GF-D8 (cell line): ENCODE measurements at places on chromosomes 2 and 18.
A peak's percentile ranks its signal among the peaks of the same experiment; 100 is the strongest.

GRCh38 chr2:42510608-42511243, 16.9 kb upstream of the KCNG3 start:
- DNase-seq, result no peak

DNA sequence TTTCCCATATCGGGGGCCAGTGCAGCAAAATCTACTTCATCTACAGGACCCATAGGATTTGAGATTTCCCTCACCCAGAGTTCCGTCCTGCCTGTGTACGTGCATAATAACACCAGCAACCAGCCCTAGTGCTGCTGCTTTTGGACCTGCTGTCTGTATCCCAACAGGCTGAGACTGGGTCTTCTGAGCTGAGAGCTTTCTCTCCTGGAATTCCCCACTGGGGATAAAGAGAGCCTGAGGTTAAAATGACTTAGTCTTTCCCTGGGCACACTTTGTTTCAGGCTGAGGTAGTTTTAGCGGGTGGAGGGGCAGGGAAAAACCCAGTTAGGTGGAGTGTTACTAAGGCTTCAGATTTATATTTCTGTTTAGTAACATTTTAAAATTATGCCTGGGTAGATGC, 62.5 kb downstream of the SERTAD2 start:
- DNase-seq, result no peak

DNA sequence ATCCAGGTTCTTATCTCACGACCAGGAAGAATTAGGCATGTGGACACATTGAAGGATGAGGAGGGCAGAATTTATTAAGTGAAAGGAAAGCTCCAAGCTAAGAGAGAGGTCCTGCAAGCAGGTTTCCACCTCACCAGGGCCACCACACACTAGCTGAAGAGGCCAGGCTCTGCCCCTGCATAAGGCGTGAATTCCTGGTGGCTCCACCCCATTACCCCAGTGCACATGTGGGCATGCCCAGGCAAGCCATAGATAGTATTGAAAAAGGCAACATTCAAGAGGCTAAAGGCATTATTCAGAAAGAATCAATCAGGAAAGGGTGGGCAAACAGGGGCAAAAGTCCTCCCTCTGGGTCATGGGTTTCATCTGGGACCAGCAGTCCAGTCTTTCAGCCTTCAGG, 30.9 kb upstream of the GRP start:
- DNase-seq, result no peak

- no peak for DNase-seq
These were observed 230.0 kb upstream of the EPHA4 start for GRCh38 chr2:221802089-221802488.

- DNase-seq, result no peak
These were observed 179.8 kb upstream of the EPAS1 start for GRCh38 chr2:46117379-46117778.

DNA sequence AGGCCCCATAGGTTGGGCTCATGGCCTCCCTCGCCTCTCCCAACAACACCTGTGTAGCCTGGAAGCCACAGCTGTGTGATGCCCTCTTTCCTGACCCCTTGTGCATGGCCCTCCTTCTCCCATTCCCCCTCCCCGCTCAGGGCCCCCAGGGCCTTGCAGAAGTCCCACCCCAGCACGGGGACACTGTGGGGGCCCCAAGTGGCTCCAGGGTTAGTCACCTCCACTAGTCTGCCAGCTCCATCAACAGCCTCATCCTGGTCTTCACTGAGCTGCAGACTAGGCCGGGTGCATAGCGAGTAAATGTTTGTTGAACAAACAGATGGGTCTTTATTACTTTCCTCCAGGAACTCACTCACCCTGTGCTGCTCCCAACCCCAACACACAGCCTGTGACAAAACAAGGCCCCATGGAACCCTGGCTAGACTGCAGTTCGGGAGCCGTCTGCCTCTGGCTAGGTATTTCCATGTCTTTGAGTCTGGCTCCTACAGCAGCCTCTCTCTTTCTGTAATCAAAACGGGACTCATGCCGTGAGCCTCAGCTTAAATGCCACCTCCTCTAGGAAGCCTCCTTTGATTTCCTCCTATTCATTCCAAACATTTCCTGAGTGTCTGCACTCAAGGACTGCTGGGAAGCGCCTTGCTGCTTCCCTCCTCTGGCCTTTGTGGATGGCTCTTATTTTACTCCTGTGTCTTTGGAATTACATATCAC, 109.9 kb upstream of the ID2 start:
- DNase-seq, result no peak

DNA sequence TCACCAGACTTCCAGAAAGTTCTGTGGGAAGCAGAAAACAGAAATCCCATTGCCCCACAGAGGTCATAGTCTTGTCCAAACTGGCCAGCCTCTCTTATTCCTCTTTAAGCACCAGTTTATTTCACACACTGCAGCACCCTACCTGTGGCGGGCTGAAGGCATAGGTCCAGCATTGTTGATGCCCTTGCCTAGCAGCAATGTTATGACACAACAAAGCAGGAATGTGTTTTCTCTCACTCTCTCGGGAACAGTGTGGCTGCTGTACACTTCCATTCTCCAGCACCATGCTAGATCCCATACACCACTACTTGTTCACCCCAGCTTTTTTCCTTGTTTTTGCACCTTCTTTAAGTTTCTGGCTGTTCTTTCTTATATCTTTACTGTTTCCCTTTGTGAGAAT, 181.6 kb downstream of the DNAH6 start:
- no peak for DNase-seq

- no peak for DNase-seq
These were observed 2.5 kb upstream of the RHOB start for GRCh38 chr2:20444101-20444992.

GRCh38 chr18:21057112-21057511, 54.5 kb downstream of the ROCK1 start:
- DNase-seq, result no peak

DNA sequence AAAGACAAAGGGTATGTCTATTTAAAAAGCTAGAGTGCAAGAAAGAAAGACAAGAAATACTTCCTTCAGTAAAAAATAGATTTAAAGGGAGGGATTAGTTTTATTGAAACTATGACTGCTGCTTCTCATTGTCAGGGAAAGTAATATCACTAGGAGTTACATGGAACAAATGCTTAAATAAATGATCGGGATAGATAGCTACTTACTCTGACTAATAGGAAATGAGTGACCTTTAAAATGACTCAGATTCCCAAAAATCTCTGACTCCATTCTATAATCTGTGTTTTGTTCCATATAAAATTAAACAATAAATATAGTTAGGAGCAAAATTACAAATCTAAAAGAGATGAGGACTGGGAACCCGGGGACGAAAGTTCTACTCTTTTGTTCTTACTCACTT, 669.3 kb downstream of the NR4A2 start:
- DNase-seq, result no peak

DNA sequence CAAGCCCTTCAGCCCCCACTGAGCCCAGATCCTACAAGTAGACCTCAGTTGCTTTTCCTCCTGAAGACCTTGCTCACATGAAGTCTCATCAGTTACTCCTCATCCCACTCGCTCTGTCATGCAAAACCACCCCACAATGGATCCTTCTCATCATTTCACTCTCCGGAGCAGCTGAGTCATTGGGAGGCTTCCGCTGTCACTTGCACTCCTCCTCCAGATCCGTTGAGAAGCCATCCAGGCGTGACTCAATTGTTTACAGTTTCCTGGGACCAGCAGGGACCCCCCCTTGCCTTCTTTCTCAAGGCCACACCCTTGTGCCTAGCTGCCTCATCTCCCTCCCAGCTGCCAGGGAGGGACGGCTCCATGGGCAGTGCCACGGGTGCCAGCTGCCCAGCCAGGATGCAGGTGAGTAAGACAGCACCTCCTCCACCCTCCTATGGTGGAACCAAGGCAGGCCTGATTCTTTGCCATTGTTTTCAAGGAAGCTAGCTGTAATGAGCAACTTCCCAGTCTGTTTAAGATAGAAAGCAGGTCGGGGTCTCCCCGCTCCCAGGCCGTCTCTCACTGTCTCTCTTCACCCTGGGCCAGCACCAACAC, 16.3 kb downstream of the GPR55 start:
- peak; percentile 80 for DNase-seq

GRCh38 chr2:237243487-237243886, 157.8 kb downstream of the COPS8 start:
- DNase-seq, result no peak

GRCh38 chr2:85213901-85214512, 80.8 kb downstream of the TCF7L1 start:
- no peak for DNase-seq

DNA sequence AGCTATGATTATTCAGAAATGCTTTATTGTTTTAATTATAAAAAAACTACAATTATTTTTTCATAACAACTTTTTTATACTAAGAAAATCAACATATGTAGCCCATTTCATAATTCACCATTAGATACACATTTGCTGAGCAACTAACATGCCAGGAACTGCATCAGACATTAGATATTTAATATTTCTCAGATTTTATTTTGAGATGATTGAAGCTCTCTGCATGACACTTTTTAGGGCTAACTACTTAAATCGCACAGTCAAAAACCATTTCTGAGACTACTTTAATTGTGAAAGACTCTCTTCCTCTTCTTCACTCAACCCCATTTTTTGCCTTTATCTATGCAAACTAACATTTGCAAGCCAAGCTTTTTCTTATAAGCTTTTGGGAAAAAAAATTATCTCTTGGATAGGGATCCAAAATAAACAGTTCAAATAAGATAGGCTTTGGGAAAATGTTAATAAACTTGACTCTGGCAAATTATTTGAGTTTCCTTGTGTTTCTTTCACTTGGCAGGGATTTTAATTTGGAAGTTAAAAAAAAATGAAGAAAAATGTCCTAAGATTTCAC, 9.1 kb upstream of the COL3A1 start:
- DNase-seq, result no peak

DNA sequence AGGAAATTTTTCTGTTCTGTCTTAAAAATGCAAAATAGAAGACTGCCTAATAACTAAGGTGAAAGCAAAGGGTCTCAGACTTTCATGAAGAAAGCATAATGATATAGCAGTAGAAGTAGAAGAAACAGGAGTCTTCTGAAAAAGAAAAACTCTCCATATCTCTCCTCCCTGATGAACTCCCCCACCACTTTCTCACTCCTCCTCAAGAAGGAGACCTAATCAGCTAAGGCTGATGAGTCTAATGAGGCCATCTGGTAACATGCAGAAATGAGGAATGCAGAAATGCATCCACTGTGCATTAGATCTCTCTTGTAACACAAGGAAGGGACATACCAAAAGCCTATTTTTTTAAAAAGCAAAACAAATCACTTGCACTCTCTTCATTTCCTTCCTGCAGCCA, 273.7 kb upstream of the UBE2E3 start:
- no peak for DNase-seq

- DNase-seq, result no peak
These were observed 638.0 kb downstream of the LRP1B start for GRCh38 chr2:141492816-141493215.

DNA sequence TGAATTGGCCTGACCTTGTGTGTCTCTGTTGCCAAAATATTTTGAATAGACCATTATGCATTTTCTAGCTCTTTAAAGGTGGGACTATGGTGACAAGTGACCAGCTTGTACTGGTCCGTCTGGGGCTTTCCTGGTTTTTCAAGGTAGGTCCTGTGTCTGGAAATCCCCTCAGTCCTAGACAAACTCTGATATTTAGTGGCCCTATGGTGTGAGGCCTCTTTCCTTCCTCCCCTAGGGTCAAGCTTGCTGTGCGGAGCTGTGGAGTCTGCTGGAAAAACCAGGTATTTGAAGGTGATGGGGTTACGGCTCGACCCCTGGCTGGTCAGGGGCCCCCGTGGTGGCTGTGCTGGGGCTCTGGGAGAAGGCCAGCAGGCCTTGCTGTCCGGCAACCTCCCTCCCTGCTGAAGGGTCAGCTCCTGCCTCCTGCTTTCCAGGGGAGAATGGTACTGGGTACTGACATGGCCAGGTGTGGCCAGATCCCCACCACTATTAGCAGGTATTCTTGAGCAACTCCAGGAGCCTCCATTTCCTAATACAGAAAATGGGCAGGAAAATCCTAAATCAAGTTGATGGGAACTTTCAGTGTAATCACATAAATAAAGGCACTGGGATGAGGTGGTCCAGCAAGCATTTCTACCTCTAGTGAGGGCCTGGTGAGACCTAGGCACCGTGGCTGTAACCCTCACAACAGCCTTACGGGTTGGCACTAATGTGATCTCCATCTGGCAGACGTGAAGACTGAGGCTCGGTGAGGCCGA, 86.2 kb upstream of the HS6ST1 start:
- no peak for DNase-seq

DNA sequence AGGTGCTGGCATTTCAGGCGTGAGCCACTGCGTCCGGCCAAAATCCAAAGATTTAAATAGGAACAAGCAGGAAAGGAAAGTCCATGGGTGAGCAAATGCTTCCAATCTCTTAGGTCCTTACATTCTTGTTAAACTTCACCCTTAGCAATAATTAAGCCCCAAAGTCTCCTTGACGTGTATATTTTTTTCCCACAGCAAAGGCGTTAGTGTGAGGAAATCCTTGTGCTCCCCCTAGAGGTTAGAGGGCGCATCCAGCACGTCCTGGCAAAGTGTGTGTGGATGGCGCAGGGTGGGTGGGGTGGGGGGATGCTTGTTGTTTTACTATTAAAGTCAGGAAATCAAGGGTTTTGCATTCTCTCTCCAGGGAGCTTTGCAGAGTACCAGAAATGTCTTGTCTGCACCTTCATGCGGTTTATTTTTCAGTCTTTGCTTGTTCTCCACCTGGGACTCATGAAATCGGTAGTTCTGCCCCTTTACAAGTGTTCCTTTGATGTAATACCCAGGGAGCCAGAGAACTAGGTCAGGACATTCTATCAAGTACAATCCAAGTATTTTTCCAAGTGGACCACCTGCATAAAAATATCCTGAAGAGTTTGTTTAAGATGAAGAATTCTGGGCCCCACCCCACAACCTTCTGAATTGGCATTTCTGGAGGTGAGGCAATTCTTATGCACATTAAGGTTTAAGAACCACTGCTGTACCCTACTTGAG, 22.2 kb upstream of the ITSN2 start:
- DNase-seq, result no peak

GRCh38 chr2:2577407-2577831, 246.3 kb upstream of the MYT1L start:
- no peak for DNase-seq

DNA sequence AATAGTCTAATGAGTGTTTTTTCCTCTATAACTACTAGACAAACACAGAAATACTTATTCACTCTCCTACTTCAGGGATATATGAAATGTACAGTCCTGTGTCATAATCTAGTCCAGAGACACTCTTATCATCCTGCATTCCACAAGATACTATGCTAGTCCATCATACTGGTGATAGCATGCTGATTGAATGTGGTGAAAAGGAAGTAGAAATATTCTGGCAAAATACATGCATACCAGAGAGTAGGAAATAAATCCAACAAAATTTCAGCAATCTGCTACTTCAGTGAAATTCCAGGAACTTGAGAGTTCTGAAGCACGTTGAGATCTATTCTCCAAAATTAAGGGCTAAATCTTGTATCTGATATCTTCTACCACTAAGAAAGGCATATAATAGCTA, 353.9 kb downstream of the PID1 start:
- no peak for DNase-seq

GRCh38 chr18:22250591-22250996, 81.2 kb downstream of the GATA6 start:
- DNase-seq, result no peak

- DNase-seq, result no peak
These were observed 531.9 kb downstream of the PARD3B start for GRCh38 chr2:205077159-205077558.
